ENCODE measurements at places on chromosomes 12 and 14.

DNA sequence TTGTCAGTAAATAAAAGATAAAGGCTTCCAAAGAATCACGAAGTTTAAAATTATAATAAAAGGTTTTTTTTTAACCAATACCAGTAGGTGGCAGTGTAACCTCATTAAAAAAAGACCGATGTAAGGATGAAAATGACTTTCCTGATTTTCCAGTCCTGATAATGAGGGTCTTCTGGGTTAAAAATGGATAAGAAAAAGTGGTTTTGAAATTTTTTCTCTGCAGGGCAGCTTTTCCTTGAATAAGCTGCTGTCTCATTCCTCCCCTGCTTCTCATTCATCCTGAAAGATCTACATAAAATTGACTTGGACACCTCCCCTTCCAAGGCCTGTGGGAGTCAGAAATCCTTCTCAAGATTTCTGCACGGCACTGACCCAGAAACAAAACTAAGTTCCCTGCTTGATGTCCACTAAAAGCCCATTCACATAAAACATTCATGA lies 58.9 kb upstream of the FBXO33 start:
- DNase-seq, result peak; percentile 45

GRCh38 chr12:3313066-3313465 lies 177.9 kb upstream of the PRMT8 start:
- no peak for DNase-seq

DNA sequence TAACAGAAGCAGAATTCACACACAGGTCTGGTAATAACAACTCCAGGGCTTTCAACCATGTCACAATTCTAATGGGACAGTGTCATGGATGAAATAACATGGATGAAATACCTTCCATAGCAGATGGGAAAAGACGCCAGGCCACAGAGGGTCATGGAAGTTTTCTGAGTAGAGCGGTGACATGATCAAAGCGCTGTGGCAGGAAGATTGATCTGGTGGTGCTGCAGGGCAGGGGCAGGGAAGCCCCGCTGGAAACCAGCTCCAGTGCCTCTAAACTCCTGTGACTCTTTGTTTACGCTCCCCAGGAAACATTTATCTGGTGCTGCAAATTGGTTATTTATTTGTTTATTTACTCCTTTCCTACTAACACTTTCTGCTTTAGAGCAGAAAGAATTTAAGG lies 108.3 kb upstream of the HMGA2 start:
- DNase-seq, result no peak

GRCh38 chr14:92510972-92511371 lies 2.6 kb upstream of the RIN3 start:
- DNase-seq, result no peak

GRCh38 chr14:54354096-54354495 lies 42.7 kb upstream of the CDKN3 start:
- DNase-seq, result no peak

DNA sequence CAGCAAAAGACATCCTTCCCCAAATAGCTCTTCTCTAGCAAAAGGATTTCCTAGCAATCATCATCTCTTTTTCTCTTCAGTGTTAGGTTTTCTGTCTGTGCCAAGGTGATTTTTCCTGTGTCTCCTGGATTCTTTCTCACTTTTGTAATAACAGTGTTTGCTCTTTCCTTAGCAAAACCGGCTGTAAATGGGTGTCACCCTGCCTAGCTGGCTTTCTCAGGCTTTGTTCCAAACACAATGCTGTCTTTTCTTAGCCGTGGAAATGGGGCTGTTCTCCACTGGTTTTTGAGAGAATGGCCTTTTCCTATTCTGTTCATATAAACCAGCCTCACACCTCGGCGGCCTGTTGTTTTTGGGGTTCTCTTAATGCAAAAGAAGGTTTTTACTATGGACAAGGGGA lies 21.9 kb downstream of the JDP2 start:
- DNase-seq, result no peak

DNA sequence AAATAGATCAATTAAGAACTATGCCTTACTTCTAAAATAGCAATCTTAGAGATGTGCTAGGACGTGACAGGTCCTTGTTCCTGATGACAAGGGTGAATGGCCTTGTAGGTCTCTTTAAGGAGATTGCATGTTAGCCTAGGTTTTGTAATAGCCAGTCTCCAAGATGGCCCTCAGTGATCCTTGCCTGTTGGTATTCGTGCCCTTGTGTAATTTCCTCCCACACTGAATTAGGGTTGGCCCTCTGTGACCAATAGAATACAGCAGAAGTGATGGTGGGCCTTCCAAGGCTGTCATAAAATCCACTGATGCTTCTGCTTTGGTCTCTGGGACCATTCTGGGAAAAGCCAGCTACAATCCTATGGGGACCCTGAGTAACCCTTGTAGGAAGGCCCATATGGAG lies 38.2 kb upstream of the SNX6 start:
- no peak for DNase-seq

- no peak for DNase-seq
Observed at GRCh38 chr12:131218026-131218922, 264.6 kb downstream of the ADGRD1 start.

Data from NCI-H774 (cell line).